ENCODE measurements at places on chromosomes 6 and 20.

GRCh38 chr6:123965894-123966293 lies 162.2 kb downstream of the NKAIN2 start:
- no peak for DNase-seq

GRCh38 chr6:149074832-149075258 lies 242.7 kb upstream of the TAB2 start:
- no peak for DNase-seq

GRCh38 chr6:3297006-3297405 lies 38.3 kb downstream of the PSMG4 start:
- peak; percentile 37 for DNase-seq

DNA sequence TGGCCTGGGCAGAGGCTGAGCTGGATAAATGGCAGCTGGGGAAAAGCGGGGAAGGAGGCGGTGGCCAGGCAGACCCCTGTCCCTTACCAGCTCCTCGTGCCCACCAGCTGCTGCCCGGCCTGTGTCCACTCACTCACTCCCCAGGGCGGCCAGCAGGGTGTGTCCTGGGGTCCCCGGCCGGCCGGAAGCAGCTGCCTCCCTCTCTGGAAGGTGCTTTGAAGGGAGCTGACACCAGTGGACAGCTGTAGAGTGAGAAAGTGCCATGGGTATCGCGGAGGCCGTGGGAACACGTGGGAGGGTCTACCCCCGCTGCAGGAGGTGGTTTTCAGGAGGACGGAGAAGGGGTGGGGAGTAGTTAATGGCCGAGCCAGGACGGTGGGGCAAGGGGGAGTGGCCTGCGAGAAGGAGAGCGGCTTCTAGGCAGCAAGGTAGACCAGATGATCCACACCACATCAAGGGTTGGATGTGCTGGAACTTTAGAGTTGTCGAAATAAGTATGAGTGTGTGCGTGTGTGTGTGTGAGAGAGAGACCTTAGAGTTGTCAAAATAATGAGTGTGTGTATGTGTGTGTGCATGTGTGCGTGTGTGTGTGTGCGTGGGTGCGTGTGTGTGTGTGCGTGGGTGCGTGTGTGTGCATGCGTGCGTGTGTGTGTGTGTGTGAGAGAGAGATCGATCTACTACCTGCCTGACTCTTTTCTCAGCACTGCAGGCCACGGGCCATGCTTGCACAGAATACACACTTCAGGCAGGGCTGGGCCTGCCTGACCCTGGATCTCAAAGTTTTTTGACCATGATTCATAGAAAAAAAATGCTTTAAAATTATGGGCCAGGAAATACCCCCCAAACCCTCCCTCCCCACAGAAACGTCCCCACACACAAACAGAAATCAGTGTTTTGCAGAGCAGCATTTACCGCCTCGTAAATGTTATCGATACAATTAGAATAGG lies 43.9 kb downstream of the CDH4 start:
- no peak for DNase-seq

- no peak for DNase-seq
These were observed 304.4 kb upstream of the JAG1 start for GRCh38 chr20:10978019-10978702.

- DNase-seq, result no peak
These were observed 49.7 kb upstream of the FUCA2 start for GRCh38 chr6:143561105-143561704.

Data from fibroblast of mammary gland (primary cell).